ENCODE measurements at places on chromosomes 13 and 19.

DNA sequence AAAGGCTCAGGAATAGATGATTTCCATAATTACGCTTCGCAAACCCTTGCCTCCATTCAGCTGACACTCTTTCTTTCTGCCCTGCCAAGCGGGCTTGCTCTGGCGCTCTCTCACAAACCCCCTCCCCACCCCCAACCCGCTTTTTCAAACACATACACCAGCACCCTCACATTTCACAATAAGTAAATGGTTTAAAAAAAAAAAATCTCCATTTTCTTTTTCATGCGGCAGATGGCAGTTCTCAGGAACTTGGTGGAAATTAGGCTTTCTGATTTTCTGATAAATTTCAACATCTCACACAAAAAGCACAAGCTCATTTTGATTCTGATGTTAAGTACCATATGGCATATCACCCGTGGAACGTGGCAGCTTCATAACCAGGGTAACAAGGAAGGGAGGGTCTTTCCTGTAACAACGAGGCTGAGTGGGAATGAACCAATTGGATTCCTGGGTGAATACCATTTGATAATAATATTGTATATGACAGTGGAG, 43.8 kb downstream of the C13orf42 start:
- no peak for DNase-seq

DNA sequence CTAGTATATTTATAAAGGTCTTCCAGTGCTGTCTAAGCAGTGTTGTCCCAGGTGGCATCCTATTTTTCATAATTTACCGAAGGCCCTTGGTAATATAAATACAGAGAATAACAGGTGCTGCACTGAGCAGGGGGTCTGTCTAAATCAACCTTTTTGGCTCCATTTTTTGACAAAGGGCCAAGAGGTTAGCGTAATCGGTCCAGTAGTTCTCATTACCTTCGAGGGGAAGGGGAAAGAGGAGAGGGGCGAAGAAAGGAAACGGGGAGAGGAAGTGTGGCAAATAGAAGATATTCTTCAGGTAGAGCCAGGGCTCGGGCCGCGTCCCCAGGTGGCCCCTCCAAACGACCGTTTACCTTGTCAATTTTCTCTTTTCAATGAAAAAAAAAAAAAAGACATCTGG, 749 bp upstream of the PAN3 start:
- no peak for DNase-seq

GRCh38 chr13:33918199-33918932, 100.4 kb downstream of the RFC3 start:
- no peak for DNase-seq

DNA sequence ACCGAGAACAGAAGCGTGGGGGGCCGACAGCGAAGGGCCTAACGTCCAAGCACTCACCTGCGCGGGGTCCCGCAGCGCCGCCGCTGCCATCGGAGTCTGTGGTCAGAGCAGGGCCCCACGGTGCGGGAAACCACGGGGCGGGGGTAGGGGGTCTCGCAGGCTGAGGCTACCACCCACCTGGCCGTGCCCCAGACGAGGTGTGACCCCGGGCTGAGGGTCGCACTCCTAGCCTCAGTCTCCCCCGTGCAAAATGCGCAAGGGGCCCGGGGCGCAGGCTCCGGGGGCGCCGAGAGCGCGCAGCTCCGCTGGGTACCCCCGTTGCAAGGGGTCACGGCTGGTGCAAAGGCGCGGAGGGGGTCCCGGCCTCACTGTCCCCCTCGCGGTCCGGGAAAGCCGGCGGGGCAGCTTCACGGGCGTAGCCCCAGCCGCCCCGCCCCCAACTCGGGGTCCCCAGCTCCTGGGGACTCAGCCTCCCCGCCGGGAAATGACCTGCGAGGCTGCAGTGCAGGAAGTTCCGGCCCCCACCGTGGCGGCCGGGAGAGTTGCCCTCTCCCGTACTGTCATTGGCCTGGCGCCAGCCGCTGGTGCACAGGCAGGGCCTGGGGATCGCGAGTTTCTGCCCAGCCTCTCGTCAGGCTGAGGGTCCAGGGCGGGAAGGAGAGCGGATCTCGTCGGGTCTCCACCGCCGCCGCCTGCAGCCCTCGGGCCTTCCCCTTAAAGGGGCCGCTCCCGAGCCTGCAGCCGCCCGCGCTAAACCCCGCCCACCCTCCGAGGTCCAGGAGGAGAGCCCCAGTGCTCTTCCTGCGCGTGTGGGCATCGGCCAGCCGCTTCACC, at the start of gene ZNF792:
Gene ZNF792, minus strand, starts transcription at position 657 of the 834 bp plus-strand sequence. Its CDS starts 567 bp downstream, at position 90.
- DNase-seq, result no peak

- no peak for DNase-seq
Measured at GRCh38 chr13:80571346-80572307, 230.7 kb upstream of the SPRY2 start.

DNA sequence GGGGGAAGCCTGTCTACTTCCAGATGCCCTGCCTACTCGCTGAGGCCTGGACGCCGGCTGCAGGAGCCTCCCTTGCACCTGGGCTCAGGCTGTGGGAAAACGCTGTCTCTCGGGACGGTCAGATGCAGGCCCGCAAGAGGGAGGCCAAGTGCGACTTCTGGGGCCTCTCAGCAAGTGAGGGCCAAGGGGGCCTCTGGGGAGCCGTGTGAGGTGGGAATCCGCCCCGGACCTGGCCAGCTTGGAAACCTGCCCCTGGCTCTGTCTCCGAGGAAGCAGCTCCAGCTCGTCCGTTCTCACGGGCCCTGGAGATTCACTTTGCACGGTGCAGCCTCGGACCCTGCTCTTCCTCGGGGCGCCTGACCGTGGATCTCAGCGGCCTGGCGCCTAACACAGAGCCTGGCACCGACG, 11.4 kb upstream of the CRTC1 start:
- no peak for DNase-seq

DNA sequence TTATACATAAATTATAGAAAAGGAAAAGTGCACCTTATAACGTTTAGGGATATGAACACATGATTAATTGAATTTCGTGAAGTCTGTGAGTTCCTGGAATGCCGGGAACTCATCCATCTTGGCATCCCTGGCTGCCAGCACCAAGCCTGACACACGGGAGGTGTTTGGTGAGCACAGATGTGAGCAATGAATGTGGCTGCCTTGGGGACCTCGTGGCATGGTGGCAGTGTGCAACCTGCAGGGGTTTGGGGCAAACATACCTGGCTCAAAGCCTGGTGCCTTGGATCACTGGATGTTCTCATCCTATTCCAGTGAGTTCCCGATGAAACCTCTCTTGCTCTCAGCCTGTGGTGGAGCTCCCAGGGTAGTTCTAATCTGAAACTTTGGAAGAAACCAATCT, 10.4 kb upstream of the MAP2K2 start:
- DNase-seq, result no peak

DNA sequence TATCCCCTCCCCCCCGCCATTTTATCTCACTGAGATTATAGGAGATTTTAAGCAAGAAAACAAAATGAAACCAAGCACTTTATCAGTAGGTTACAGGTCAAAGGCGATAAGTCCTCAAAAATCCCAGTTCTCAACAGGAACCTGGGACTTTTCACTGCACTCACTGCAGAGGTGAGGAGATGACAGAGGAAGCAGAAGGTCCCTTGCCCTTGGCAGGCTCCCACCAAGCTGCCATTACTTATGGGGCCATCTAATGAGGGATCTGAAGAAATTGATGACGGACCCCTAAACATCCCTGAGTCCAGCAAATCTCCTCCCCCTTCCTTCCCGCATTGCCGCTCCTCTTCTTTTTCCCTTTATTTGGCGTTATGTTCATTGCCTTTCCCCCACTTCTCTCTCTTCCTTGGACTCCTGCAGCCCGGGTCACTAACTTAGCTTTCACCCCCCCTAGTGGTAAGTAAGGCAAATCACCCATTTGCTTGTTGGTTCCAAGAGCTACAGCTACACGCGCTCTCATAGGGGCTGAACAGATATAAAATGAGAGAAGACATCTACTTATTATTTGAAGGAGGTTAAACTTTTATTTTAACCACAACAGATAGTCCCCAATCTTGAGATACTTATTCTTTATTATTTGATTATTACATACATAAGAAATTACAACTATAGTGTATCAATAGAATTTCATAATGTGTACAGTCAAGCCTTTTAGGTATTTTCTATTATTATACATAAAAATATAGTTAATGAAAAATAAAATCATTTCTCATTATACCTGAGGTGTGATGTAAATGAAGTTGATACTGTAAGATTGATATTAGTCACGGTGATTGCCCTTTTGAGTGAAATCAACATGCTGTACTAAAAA, 52.0 kb upstream of the ARGLU1 start:
- no peak for DNase-seq

DNA sequence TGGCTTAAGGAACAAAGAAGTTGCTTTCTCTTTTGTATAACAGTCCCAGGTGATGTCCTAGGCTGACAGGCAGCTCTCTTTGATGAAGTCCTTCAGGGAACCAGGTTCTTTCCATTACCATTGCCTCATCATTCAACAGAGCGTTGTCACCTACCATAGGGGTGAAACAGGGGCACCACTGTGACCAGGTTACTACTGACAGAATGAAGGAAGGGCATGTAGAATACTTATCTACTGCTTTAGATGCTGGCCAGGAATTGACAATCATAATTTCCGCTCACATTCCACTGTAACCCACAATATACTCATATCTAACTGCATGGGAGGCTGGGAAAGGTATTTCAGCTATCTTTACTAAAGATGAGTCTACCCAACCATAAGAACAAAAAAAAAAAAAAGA, 148.0 kb upstream of the FNDC3A start:
- no peak for DNase-seq

GRCh38 chr13:25616674-25617073, 244.9 kb downstream of the ATP8A2 start:
- no peak for DNase-seq

DNA sequence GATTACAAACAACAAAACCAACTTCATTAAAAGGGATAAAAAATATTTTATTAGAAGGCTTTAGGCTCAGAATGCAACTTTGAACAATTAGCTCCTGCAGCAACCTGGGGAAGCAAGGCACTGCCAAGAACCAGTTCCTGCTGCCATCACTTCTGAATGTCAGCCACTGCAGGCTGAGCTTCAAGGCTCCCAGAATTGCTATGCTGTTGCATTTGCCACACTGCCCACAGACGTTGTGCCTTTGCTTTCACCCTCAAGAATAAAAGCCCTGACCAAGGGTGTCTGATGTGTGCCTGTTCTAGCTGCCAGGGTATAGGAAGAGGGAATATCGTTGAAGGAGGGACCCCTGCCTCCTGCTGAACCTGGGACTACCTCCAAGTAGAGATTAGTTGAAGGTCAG, 238.4 kb downstream of the ITGBL1 start:
- no peak for DNase-seq

Measured in stimulated activated CD4-positive, alpha-beta T cell treated with anti-CD3 and anti-CD28 coated beads, TNF-alpha, amount 100 ng/mL, for 1 hour (primary cell).